ENCODE measurements at places on chromosomes 12 and 14.

- no peak for DNase-seq
These were observed 20.9 kb upstream of the CALM1 start for GRCh38 chr14:90375934-90376333.

DNA sequence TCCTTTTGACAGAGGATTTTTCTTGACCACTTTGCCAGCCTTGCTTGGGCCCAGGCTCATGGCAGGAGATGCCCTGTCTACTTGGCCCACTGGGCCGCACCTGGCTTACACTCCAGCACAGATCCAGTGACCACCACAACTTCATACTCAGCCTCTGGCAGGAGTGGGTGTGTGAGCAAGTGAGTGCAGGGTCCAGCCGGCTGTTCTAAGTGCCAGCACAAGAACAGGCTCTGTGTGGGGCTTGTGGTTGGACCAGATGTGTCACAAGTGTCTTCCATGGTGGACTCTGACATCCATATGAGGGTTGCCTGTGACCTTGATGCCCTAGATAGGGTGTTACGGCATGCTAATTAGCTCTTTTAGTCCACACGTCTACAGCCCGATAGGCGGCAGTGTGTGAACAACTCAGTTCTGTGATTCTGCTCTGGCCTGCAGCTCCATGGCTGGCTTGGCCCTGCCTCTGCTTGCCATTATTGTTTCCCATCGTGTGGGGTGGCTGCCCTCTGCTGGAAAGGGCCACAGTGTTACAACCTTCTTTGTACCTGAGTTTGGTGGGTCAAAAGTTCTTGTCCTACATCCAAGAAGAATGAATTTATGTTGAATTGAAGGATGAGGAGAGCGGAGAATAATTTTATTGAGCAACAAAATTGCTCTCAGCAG, 1089.1 kb downstream of the SLC6A15 start:
- peak; percentile 1 for DNase-seq

GRCh38 chr12:29547151-29547632, 49.7 kb upstream of the OVCH1 start:
- no peak for DNase-seq

DNA sequence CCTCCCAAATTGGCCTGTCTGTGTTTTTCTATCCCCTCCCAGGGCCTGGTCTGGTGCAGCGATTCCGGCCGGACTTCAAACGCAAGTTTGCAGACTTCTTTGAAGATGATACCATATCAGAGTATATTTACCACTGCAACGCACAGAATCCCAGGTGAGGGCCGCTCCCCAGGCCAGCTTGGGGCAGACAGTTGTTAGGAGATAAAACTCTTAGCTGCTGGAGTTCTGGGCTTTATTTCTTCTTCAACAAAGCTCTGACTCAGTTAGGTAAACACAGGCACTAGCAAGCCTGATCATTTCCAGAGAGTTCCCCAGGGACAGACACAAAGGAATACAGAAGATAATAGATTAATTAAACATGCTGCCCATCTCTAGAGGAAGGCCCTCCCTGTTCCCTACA, 8.3 kb downstream of the ABHD4 start:
- no peak for DNase-seq

DNA sequence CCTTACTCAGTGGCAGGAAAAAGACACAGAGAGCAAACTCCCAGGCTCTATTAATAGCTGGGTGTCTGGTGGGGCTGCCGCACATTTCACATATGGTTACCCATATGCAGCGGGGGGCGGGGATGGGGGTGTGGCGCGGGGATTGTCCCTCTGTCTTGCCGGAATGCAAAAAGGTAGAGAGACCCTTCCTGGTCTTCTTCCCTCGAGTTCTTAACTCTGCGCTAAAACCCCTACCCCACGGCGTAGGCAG, 1.7 kb downstream of the PRMT8 start:
- DNase-seq = no peak

DNA sequence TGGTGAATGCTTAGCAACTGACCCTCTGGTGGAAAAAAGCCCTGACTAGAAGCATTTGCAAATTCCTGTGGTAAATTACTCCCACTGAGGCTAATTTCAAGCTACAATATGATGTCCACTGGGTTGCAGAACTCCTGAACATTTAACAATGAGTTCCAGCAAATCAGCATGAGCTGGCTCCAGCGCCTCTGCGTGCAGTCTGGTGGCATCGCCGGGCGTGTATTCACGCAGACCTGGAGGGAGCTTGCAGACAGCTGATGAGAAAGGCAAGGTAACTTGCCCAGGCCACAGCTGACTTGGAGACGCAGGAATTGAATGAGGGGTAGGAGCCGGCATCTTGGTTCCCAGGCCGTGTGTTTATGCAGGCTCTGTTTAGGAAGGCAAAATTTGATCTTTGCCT, 45.1 kb upstream of the KCNA1 start:
- no peak for DNase-seq

DNA sequence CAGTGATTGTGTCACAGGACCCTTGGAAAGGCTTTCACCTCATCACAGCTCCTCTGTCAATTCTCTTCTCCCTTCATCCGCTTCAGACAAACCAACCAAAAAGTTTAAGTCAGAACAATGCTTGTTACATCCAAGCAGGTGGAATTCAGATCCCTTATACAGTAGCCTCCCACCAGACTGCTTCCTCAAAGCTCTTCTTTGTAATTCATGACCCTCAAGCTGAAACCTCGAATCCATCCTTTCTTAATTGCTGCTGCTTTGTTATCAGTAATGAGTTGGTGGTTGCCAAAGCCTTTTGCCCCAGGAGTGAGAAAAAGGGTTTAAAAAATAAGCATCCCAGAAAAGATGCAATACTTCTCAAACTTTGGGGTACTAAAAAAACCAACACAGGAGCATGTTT, 9.5 kb downstream of the BEST3 start:
- DNase-seq = no peak

- DNase-seq = peak; percentile 1
These were observed 26.1 kb upstream of the DIO3 start for GRCh38 chr14:101535232-101535631.

DNA sequence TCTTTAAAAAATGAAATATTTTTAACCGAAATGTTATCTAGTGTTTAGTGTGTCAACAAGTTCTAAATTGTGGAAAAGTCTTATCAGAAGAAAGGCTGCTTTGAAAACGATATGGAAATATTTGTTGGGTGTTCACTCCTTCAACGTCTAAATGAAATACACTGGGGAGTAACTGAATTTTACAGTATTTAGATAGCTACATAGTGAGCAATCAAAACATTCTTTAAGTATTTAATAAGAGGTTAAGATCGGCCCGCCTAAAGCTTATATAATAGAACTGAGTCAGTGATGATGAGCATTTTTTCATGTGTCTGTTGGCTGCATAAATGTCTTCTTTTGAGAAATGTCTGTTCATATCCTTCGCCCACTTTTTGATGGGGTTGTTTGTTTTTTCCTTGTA, 228.3 kb downstream of the RAD51B start:
- no peak for DNase-seq

- no peak for DNase-seq
These were observed 953 bp downstream of the MAPK1IP1L start for GRCh38 chr14:55052269-55052930.

GRCh38 chr12:52523824-52524223, 3.6 kb upstream of the KRT5 start:
- no peak for DNase-seq

- DNase-seq = no peak
These were observed 4.5 kb upstream of the EEA1 start for GRCh38 chr12:92933606-92934005.

GRCh38 chr12:121825041-121825523, 21.3 kb downstream of the SETD1B start:
- DNase-seq = no peak

DNA sequence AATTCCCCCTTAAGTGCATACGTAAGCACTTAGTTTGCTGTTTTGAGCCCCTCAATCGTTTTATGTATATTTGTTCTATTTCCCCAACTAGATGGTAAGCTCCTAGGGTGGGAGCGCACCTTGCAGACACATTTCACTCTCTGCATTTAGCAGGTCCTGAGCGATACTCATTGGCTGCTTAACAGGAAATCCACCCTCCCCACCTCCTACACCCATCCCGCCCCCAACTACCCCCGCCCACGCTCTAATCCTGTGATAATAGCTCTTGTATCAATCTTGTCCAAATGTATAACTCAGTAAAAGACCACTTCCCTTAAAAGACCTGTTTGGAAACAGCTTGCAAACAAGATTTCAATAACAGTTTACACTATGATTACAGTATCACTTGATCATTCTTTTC, 8.1 kb downstream of the LPAR5 start:
- DNase-seq = peak; percentile 58

DNA sequence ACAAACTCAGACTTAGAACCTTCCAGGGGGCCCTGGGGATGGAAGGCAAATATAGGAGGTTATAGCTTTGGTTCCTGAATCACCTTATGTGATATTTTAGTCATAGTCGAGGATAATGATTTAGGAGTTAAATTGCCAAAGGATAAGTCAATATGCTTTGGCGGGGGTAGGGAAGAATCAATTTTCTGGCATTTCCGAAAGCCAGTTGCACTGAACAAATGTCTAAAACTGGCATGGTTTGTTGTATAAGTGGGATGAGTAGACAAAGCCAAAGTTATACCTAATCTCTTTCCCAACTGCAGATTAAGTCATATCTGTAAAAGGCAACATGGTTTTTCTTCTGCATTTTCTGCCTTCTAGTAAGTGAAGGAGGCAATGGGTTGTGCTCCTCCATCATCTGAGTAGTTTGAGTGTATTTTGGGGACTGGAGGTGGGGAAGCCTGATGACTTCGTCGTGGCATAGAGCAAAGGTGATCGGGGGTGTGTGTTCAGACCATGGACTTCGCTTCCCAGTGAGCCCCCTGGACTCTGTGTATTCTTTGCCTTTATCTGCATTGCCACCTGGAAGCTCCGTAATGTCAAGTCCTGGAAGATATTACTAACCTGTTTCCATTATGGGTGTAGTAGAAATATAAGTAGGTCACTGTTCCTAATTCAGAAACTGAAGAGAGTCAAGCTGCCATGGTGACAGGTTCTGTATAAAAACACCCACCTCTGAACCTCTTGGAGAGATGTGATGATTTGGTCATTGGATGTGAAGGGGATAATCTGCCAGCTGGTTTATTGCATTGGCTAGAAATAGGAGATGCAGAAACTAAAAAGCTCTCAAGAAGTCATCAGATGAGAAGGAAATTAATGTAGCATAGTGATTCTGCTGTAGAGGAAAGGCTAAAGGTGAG, 24.5 kb downstream of the PPFIBP1 start:
- DNase-seq = no peak

GRCh38 chr12:113804961-113805600, 161.0 kb downstream of the RBM19 start:
- DNase-seq = no peak

DNA sequence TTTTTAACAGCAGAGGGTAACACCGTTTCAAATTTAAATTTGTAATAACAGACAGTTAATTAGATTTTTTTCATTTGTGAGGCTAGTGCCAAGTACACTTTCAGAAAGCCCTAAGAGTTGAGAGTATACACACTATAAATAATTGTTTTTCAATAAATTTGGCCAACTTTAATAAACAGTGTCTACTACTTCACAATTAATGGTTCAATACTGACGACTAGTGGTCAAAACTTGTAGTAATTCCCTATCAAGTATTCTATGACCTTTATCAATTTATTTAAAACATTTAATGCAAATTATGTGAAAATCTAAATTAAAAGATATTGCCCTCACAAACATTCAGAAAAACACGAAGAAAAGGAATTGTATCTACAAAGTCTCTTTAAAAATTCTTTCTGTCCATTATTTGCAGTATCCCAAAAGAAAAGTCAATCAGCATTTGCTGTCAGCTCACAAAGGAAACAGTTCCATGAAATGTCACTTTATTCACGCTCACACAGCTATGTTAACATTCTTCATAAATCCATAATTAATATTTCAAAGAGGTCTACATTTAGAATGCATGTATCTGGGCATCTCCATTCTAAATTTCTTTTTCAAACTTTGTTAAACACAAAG, 91.2 kb downstream of the CEP128 start:
- DNase-seq = peak; percentile 34

GRCh38 chr12:130920723-130921381, 32.9 kb upstream of the ADGRD1 start:
- no peak for DNase-seq

- DNase-seq = no peak
These were observed 45.3 kb upstream of the PZP start for GRCh38 chr12:9253464-9253863.

DNA sequence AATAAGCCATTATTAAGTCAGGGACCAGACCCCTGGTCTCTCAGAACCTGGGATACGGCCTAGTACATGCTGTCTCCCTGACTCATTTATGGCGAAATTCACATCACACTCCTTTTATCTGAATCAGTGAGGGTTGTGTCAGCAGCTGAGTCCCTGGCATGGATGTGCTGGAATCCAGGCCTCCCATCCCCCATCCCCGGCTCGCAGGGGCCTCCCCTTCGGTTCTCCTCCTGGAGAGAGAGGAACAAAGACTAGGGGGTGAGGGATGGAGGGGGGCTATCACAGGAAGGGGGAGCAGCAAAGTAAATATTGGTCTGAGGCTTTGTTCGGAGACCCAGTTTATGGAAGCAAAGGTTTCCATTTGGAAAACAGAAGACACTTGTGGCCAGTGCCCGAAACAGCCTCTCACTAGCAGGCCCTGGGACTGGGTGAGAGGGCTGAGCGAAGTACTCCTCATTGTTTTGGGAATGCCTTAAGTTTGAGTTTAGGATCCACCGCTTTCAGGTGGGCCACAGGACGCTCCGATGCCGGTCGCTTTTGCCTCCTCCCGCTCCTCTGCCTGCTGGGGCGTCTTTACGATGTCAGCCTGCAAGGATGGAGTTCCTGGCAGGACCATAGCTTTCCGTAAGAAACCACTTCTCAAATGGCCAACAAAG, 145.0 kb downstream of the PRKCH start:
- no peak for DNase-seq

DNA sequence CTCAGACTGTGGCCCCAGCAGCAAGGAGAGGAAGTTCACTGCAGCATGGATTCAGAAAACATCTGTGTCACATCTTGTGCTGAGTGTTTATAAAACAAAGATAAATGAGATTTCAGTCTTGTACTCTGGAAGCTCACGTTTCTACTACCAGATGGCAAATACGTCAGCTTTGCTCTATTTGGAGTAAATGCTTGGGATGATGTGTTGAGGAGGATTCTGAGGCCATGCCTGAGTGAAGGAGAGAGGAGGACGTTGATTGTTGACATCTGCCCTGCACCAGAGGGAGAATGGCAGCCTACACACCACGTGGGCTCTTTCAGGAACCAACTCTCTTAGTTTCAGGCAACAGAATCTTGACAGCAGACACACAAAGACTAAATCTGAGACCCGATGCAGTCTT, 188.9 kb downstream of the TMEM132C start:
- DNase-seq = no peak
